ENCODE measurements at places on chromosomes 5 and 9.

- no peak for DNase-seq
These were observed 284.2 kb downstream of the NSG2 start for GRCh38 chr5:174329738-174330137.

DNA sequence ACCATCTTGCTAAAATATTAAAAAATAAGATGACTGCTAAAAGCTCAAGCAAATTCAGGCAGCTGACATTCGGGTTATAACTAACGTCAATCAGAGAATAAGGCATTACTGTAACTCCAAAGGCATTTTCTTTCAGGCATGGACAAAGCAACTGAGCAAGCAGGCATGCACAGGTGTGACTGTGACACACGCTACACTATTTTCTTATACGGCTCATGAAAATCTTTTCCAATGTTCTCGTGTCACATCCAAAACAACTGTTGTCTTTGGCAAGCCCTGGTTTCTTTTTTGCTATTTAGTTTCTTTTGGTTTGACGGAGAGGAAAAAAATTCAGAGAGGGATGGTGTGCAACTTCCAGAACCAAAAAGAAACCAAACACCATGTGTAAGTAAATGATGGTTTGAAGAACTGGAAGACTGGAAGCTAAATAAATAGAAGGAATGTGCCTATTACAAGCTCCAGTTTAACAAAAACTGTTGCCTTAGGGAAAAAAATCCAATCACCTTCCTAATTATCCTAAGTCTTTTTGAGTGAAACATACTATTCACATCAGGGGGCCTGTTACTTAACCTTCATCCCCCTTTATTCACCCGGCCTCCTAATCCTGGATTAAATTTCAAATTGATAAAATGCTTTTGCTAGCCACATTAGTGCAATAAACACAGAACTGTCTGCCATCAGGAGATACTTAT, 277.6 kb downstream of the PSAT1 start:
- DNase-seq: no peak

- no peak for DNase-seq
These were observed 180.2 kb upstream of the SMC2 start for GRCh38 chr9:103913899-103914298.

GRCh38 chr5:81829242-81829641, 78.3 kb upstream of the SSBP2 start:
- DNase-seq: no peak

- DNase-seq: no peak
These were observed 128.3 kb downstream of the GPBP1 start for GRCh38 chr5:57302164-57302563.

DNA sequence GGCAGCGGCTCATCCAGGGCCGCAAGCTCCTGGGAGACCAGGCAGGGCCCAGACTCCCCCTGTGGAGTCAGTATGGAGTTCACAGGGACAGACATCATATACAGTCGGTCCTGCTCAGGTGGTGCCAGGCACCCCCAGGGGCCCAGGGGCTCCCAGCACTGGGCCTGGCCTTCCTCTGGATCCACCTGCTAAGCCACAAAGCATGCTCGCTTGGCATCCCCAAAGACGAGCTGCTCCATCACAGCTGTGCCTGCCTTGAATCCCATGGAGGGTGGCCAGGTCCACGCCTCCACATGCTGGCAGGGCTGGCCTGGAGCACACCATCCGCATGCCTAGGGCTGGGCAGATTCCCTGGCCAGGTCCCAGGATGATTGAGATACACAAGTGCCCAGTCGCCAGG, 4.6 kb downstream of the BICD2 start:
- DNase-seq: no peak

- DNase-seq: no peak
These were observed 429.2 kb downstream of the DMAC1 start for GRCh38 chr9:7370381-7370780.

DNA sequence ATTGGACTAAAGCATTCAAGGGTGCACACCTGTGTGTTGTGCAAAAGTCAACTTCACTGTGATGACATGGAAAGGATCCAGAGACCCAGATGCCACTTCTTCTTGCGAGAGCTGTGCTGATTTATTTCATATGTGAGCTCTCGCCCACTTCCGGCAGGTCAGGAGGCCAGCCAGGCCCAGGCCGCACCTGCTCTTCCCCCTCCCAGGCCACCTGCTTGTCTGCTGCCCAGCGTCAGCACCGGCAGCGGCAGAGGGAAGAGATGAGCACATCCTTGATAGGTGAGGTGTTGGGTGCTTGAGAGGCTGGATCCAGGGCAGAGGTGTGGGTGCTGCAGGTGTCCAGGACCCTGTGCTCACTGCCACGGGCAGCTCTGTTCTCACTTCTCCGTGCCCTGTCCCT, 242.9 kb downstream of the FANCC start:
- peak; percentile 57 for DNase-seq

DNA sequence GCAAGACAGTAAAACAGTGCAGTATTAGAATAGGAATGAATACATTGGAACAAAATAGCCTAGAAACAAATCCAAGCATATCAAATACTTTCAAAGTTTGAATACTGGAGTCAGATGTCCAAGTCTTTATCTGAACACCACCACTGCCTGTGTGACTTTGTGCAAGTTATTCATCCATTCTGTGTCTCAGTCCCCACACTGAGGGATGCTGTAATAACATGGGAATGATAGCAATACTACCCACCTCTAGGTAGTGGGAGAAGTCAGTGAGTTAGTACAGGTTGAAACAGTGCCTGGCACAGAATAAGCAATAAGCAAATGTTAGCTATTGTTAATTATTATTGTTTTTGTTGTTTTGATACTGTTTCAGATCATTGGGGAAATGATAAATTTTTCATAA, 130.9 kb downstream of the SUSD1 start:
- no peak for DNase-seq

GRCh38 chr5:140336388-140336787, 10.0 kb downstream of the HBEGF start:
- DNase-seq: no peak

- no peak for DNase-seq
These were observed 35.6 kb upstream of the LMNB1 start for GRCh38 chr5:126741361-126741760.

DNA sequence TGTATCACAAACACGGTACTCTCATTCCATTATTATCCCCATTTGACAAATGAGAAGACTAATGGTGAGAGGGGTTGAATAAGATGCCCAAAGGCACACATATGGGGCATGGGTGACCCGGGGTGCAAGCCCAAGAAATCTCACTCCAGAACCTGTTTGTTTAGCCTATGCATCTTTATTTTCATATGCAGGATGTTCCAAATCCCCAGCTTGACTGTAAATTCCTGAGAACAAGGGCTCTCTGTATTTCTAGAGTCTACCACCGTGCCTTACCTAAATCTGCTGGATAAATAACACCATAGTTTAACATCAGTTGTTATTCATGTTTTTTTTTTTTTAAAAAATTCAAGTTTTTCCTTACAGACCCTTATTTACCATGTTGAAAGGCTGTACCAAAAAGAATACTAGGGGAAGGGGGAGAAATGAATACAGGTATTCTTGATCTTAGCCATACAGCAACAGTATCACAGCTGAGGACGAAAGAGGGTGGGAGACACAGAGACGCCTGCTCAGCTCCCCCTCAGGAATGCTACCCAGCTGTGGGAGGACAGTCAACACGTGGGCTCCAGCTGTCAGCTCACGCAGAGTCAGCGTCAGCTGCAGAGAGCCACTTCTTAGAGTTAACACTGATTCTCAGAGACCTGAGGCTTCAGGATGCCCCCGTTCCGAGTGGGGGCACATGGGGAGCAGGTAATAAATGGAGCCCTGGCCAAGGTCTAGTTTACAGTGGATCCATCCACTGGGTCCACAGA, 86.6 kb downstream of the MED27 start:
- DNase-seq: no peak

DNA sequence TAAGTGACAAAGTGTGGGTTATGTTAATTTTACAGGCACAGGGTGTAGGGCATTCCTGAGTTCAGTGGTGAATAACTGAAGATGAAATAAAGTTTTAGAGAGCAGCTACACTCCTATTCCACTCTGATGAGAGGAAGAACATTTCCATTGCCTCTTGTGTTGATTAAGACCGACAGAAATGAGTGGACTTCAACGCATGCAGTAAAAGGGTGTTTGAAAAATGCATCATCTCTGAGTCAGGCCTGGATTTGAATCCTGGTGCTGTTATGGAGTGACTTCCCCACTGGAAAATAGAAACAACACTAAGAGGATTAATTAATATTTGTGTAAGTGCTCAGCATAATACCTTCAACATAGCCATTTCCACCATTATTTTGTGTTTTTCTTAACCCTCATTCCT, 86.3 kb downstream of the PRR16 start:
- DNase-seq: no peak

DNA sequence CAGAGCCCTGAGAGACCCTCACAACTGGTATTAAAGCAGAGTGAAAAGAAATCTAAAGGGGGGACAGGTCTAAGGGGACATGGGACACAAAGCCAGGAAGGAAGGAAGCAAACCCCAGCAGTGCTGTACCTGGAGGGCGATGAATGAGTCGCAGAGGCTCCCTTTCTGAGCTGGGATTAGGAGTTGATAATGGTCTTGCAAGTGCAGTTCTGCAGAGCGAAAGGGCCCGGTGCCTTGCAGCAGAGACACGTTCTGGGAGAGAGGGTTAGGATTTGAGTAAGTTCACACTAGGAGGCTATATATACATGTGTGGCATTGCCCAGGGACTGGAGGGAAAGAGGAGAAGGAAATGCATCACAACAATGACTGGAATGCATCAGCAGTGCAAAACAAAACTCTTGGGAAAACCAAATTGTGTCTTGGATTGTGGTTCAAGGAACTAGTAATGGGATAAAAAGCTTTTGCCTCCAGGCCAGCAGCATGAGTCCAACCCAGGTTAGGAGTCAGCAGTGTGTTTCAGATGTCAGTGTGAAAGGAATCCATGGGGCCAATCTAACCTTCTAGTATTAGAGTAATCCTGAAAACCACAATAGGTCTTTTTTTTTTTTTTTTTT, 38.8 kb upstream of the LIFR start:
- no peak for DNase-seq

GRCh38 chr5:102986074-102986473, 133.9 kb downstream of the GIN1 start:
- no peak for DNase-seq

All from NCI-H1417 (cell line).